ENCODE measurements at places on chromosomes 6 and 20. TPM values are rescaled to one million over a fixed set of nuclear protein-coding genes. Genes with fewer than 3 reads are reported as not detected.

GRCh38 chr6:88586371-88587149 lies 376.9 kb downstream of the RNGTT start:
- no peaks in the 10 kb centered on the region for H3K27me3 ChIP-seq
- DNase-seq, result no peak
- H3K4me3 ChIP-seq, result no peak overlapping the region

- no peaks in the 10 kb centered on the region for H3K36me3 ChIP-seq
- H3K4me3 ChIP-seq, result no peak overlapping the region
- no peak overlapping the region for H3K27ac ChIP-seq
- H3K27me3 ChIP-seq, result no peaks in the 10 kb centered on the region
- peaks cover 45% of the 10 kb centered on the region for H3K4me1 ChIP-seq
Measured at GRCh38 chr6:13766201-13766634, 48.1 kb downstream of the MCUR1 start.

- no peaks in the 10 kb centered on the region for H3K36me3 ChIP-seq
- no peaks in the 10 kb centered on the region for H3K27me3 ChIP-seq
- H3K4me3 ChIP-seq, result no peak overlapping the region
- peaks cover 2% of the 10 kb centered on the region for H3K4me1 ChIP-seq
- H3K27ac ChIP-seq, result no peak overlapping the region
Measured at GRCh38 chr20:37762716-37763485, 69.1 kb downstream of the CTNNBL1 start.

GRCh38 chr6:147986846-147987245 lies 355.8 kb upstream of the SASH1 start:
- no peak for DNase-seq
- H3K4me3 ChIP-seq, result no peak overlapping the region
- no peaks in the 10 kb centered on the region for H3K36me3 ChIP-seq
- no peaks in the 10 kb centered on the region for H3K27me3 ChIP-seq

GRCh38 chr20:55530763-55531162 lies 474.6 kb downstream of the CBLN4 start:
- DNase-seq, result no peak
- no peaks in the 10 kb centered on the region for H3K4me1 ChIP-seq
- H3K36me3 ChIP-seq, result no peaks in the 10 kb centered on the region
- no peak overlapping the region for H3K4me3 ChIP-seq
- H3K27ac ChIP-seq, result no peak overlapping the region
- H3K27me3 ChIP-seq, result no peaks in the 10 kb centered on the region

- DNase-seq, result no peak
- H3K4me3 ChIP-seq, result no peak overlapping the region
- H3K36me3 ChIP-seq, result no peaks in the 10 kb centered on the region
- no peaks in the 10 kb centered on the region for H3K27me3 ChIP-seq
- no peaks in the 10 kb centered on the region for H3K4me1 ChIP-seq
Measured at GRCh38 chr6:131754715-131755567, 44.1 kb upstream of the CTAGE9 start.

DNA sequence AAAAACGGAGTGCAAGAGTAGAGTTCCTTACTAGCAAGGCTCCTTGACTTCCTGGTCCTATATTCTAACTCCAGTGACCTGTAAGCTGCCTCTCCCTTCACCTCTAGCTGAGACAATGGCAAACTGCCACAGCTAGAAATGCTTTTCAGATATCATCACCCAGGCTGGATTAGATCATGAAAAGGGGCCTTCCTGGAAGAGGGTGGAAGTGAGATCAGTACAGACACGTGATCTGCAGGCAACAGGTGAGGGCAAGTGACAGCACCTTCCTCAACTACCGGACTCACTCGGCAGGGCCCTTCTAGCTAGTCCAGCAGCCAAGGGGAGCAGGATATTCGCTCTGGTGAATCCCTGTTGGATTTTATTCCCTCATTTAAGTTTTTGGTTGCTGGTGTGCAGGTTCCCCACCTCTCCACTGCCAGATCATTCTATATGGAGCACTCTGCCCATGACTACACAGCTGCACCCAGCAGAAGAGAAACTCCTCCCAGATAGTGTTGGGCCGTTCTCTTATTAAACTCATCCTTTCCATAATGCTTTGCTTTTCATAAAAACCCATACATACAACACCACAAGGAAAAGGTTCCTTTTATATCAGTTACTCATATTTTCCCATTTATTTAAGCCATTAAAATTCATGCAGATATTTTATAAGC lies 26.4 kb upstream of the FAM83C start:
- no peak overlapping the region for H3K27ac ChIP-seq
- no peaks in the 10 kb centered on the region for H3K27me3 ChIP-seq

DNA sequence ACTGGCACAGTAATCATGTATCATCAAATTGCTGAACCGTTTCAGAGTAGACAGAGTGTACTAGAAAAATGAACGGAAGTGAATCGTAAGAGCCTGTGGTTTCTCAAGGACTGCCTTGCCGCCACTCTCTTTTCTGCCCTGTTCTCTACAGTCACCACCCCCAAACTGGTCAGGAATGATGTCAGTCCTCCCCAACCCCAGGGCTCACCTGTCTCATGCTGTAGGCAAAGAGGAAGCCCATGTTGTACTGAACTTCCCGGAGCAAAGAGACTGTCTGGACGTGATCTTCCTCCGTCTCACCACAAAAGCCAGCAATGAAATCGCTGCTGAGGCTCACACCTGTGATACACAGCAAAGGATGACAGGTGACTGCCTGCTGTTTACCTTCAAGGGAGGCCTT lies 31.0 kb downstream of the CDK5RAP1 start:
- H3K27ac ChIP-seq, result peak overlapping the region; percentile 74
- H3K4me1 ChIP-seq, result no peaks in the 10 kb centered on the region
- H3K36me3 ChIP-seq, result no peaks in the 10 kb centered on the region

DNA sequence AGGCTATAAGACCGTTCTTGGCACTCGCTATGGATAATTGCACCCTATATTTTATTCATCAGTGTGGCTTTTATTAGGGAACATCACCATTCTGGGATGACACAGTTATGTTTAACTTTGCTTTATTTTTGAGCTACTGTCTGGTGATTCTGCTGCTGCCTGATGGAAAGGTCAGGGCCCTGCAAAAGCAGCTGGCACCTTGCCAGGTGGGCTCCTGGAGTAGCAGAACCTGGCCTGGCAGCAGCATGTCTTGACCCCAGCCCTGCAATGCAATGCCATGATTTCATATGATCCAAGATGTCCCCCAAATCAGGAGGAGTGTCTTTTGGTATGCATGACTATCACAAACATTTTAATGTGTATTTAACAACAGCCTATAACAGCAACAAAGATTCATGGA lies 228.4 kb upstream of the RSPO3 start:
- no peak overlapping the region for H3K4me3 ChIP-seq
- no peak for DNase-seq
- no peaks in the 10 kb centered on the region for H3K27me3 ChIP-seq
- H3K27ac ChIP-seq, result no peak overlapping the region
- no peaks in the 10 kb centered on the region for H3K4me1 ChIP-seq

DNA sequence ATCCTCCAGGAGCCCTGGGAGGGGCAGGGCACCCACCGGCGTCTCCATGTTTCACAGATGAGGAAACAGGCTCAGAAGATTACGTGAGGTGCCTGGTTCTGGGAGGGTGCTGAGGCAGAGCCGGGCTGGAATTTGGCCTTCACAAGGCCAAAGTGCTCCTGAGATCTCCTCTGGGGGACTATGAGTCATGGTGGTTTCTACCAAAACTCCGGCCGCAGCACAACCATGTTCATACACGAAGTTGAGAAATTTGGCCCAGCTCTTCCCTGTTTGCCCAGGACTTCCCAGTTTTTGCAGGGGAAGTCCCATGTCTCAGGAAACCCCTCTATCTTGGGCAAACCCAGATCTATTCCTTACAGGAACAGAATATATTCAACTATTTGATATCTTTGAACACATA lies 172.9 kb upstream of the CDYL start:
- peak; percentile 55 for DNase-seq
- no peaks in the 10 kb centered on the region for H3K27me3 ChIP-seq
- H3K27ac ChIP-seq, result no peak overlapping the region
- H3K36me3 ChIP-seq, result no peaks in the 10 kb centered on the region
- no peak overlapping the region for H3K4me3 ChIP-seq
- no peaks in the 10 kb centered on the region for H3K4me1 ChIP-seq

DNA sequence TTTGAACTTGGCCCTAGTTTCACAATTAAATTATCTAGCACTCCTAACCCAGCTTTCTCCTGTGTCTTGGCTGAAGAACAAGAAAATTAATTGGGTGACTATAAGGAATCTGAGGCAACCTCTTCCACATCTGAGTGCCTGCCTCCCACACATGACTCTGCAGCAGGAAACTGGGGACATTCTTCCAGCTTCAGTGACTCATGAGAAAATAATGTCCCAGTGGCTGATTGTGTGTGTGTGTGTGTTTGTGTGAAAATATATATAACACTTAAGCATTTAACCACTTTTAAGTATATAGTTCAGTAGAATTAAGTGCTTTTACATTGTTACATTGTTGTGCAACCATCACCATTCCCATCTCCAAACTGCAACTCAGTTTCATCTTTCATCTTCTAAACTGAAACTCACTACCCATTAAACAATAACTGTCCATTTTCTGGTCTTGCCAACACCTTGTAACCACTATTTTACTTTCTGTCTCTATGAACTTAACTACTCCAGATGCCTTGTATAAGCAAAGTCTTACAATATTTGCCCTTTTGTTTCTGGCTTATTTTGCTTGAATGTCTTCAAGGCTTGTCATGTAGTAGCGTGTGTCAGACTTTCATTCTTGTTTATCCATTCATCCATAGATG lies 8.7 kb downstream of the TRIM38 start:
- H3K4me1 ChIP-seq, result peaks cover 42% of the 10 kb centered on the region
- H3K36me3 ChIP-seq, result no peaks in the 10 kb centered on the region
- H3K4me3 ChIP-seq, result no peak overlapping the region

DNA sequence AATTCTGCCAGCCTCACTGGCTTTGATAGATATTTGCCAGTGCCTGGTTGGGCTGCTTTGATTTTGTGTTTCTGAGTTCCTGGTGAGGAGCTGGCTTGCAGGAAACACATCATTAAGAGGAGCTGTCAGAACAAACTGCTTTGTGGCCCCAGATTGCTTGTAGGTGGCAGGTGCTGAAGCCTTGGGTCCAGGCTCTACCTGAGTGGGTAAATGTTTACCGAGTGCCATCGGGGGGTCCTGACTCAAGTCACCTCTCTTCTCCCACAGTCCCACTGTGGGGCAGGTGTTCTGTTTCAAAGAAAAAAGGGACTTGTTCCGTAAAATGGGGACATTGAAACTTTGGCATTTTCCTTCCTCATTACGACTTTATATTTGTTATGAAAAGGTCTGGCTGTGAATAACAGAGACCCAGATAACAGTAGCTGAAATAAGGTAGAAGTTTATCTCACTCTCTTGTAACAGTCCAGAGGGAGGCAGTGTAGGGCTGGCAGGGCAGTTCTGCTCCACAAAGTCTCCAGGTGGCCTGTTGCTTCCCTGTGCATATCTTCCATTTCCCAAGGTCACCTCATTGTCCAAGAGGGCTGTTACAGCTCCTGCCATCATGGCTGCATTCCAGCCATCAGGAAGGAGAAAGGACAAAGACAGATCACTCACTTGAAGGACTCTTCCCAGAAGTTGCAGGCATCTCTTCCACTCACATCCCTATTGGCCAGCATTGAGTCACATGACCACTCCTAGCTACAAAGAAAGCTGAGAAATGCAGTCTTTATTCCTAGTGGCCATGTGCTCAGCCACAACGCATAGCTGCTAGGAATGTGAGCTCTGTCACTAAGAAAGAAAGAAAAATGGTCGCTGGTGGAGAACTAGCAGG lies 149.9 kb upstream of the KCNG1 start:
- H3K27me3 ChIP-seq, result no peaks in the 10 kb centered on the region
- no peak for DNase-seq

DNA sequence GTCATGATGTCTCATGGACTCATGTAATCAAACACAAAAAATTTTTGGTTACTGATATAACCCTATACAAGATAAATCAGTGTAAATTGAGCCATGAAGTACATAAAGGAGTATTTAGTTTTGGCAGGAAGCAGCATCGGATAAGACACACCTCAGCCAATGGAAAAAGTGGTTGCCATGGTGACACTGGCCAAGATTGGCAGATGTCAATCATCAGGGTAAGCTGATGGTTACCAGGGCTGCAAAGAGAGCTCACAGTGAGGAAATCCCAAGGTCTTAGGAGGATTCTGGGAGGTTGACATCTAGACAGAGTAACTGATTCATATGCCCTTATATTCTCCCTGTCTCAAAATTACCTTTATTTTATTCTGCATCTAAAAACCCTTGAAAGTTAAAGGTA lies 203.8 kb upstream of the PCSK2 start:
- no peak for DNase-seq
- no peaks in the 10 kb centered on the region for H3K4me1 ChIP-seq
- no peaks in the 10 kb centered on the region for H3K27me3 ChIP-seq
- no peaks in the 10 kb centered on the region for H3K36me3 ChIP-seq
- H3K4me3 ChIP-seq, result no peak overlapping the region
- no peak overlapping the region for H3K27ac ChIP-seq

DNA sequence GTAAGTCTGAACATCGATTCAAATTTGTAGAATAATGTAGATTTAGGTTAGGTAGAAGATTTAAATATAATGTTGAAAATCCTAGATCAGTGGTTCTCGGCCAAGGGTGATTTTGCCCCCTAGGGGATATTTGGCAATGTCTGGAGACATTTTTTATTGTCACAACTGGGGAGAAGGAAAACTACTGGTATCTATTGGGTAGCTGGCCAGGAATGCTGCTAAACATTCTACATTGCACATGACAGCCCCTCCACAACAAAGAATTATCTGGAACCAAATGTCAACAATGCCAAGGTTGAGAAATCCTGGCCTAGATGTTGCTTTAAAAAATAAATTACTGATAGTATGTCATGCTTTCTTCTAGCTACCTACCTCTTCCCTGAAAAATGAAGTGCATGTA lies 76.1 kb downstream of the HIVEP2 start:
- no peaks in the 10 kb centered on the region for H3K36me3 ChIP-seq
- no peaks in the 10 kb centered on the region for H3K27me3 ChIP-seq
- no peak overlapping the region for H3K27ac ChIP-seq
- H3K4me3 ChIP-seq, result no peak overlapping the region
- H3K4me1 ChIP-seq, result no peaks in the 10 kb centered on the region

DNA sequence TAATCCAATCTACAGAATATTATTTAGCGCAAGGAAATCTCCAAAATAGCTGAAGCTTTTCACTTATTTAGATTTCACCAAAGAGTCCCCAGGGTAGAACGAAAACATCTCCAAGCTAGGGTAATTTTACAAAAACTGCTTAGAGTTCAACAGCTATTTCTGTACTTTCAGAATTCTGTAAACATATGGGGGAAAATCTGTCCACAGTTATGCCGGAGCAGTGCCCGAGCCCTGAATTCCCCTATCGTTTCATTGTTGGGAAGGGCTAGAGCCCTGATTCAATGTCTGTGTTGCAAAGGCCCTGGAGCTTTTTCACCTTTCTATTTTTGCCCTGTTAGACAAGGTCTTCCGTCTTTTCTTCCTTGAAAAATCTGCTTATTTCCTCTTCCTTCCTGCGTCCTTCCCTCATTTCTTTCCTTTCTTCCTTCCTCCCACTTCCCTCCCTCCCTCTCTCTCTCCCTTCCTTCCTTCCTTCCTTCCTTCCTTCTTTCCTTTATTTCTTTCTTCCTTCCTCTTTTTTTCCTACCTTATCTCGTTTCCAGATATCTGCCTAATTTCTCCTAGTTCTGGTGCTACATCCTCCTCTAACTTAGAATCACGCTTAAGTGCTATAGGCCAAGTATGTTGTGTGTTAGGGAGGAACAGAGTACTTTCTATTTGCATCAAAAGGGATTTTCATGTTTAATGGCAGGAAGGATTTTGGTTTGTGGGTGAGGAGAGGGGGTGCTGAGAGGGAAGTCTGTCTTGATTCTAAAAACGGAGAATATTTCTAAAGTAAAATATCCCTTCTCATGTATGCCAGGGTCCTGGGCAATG lies 122.5 kb upstream of the BMP2 start:
- DNase-seq, result no peak
- no peak overlapping the region for H3K4me3 ChIP-seq
- no peaks in the 10 kb centered on the region for H3K4me1 ChIP-seq
- no peaks in the 10 kb centered on the region for H3K27me3 ChIP-seq

The PBOV1 gene
- not detected for total RNA-seq

The TRIM15 gene
- total RNA-seq, result not detected

The TTLL9 gene
- total RNA-seq, result 3.0 TPM

The BMP5 gene
- 1.5 TPM for total RNA-seq

The PTCRA gene
- not detected for total RNA-seq

The FAM8A1 gene
- 35.6 TPM for total RNA-seq

Measured in tibial nerve (tissue), 4 donors.